NCI-H2081 treated with DMSO at 0.1 percent for 48 hours (cell line): ENCODE measurements at places on chromosomes 2 and 18.

DNA sequence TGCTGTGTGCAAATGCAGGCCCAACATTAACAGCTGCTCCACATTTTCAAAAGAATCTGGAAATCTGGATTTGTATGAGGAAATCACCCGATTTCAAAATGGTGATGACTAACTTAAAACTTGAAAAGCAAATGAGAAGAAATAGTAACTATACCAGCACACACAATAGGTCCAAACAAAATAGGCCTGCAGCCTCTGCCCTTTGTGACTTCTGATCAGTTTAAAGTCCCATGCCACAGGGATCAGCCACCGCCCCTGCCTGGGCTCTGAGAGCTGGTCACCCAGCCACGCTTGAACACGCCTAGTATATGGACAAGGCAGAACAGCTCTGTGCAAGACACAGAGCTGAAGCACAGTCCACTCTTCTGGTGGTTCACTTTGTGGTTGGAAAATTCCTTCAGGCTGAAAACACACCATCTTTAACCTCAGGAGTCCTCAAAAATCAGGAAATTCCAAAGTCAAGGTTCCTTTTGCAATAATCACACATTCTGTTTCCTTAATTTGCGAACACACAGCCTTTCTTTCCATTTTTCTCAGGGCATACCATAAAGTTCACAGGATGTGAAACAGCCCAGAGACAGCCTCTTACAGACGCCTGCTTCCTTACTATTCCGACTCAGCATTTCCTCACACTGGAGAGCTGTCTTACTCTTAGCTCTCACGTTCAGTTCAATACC is 150.1 kb upstream of the RIOK3 start:
- DNase-seq: no peak

DNA sequence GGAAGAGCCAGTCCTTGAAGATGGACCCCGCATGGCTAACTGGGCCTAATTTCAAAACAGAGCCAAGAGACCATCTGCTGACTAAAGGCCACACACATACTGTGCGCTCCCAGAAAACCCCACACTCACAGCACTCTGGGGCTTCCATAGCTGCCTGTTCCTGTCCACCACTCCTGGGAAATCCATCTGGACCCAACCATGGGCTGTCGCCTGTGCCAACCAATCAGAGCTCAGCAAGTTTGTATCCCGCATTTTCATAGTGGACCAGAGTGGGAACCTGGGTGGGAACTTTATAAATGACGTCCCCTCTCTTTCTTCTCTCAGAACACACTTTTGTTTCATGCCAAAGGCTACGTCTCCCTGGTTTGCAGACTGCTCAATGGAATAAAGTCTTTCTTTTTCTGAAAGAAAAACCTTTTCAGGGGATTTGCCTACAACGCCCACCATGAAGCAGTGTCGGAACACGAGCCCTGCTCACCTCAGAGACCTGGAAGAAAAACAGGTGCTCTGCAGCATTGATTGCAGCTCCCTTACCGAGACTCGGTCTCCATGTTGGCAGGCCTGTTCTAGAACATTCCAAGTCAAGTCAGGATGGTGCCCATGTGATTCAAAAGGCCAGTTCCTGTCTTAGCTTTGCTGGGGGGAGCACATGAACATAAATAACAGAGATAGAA is 137.2 kb upstream of the GPC1 start:
- no peak for DNase-seq

DNA sequence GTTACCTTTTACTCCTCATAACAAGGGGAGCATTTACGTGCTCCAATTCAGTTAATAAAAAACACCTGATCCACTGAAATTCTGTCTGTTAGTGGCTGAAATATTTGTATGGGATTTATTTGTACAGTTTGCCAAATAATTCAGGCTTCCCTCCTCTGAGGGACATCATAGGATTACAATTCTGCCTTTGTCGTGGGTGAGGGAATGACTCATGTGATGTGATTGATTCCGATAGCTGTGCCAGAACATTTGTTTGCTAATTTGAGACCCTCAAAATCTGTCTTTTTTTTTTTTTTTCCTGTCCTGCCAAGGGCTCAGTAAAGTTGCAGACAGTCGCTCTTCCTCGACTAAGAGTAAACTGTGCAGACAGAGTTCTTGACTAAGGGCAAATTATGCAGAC is 612.6 kb upstream of the CDH2 start:
- no peak for DNase-seq

DNA sequence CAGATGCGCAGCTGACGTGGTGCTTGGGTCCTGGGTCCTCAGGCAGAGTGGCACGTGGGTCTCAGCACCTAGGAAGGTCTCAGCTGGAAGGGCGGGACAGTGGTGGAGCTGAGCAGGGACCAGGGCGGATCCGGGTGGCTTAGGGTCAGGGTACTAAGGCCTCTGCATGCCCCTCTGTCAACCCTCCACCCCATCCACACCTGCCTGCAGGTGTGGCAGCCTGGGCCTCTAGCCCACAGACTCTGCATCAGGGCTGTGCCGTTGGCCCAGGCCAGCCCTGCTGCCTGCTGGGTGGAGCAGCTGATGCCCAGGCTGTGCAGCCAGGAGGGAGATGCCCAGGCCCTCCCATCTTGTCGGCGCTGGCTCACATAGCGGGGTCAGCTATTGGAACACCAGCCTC is 24.6 kb upstream of the OTOS start:
- no peak for DNase-seq

- no peak for DNase-seq
These were observed 147.9 kb upstream of the MYO3B start for GRCh38 chr2:170030040-170030439.

GRCh38 chr2:240404174-240404852 is 31.1 kb upstream of the GPC1 start:
- no peak for DNase-seq

- DNase-seq: no peak
These were observed 56.7 kb upstream of the EPB41L3 start for GRCh38 chr18:5600378-5601071.

- no peak for DNase-seq
These were observed 169.0 kb downstream of the EIPR1 start for GRCh38 chr2:3208591-3208990.

DNA sequence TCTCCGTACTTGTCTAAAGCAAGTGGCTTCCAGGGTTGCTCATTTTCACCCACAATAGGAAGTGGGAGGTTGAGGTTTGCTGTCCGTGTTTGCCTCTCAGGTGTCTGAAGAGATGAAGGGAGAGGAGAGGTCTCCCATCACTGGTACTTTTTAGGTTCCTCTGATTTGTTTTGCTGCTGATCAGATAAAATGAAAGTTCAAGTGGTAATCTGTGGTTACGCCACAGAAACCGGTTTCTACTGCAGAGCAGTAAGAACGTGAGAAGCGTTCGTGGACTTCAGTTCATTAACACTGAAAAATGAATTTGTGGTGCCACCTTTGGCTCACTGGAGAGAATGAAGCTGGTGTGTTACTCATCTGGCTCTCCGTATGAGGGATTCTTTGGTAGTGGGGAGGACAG is 118.2 kb downstream of the GBX2 start:
- no peak for DNase-seq

DNA sequence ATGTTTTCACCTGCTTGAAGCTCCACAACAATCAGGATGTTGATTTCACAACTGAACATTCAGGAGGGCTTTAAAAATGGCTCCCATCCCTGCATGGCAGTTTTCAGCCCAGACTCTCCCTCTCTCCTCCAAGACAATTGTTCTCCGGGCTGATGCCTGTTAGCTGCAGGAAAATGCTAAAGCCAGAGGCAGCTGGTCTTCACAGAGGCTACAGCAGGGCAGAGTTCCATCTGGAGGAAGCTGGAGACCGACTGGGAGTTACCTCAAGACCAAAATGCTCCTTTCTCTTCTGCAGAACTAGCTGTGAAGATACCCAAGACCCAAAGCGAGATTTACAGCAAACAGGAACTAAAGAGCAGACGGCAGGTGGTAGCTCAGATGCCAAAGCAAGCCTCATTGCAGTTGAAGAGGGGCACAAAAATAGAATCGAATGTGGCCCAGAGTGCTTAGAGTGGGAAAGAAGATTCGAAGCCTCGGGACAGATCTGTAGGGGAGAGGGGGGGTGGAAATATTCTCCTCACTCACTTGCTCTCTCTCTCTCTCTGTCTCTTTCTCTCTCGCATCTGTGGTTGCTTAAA is 423.6 kb downstream of the ZNF521 start:
- no peak for DNase-seq

DNA sequence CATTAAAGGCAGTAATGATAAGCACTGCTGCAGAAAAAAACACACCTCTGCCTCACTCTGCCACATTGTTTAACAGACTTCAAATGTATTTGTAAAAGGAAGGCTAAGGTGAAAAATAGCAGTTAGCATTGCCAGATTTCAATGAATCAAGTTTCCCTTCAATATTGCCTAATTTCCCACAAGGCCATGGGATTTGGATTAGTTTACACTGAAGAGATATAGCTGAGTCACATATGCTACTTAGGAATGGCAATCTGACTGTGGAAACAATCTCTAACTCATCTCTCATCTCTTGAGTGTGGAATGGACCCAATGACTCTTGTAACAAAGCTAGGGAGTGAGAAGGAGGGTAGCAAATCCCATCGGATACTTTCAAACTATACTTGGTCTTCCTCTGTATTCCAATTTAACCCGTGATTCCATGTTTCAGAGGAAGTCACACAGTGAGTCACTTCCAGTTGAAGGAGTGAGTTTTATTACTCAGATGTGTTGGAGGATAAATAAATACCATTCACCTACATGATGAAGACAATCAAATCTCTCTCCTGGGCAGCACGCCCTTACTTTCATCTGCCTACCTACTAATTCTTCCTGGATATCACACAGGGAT is 5.1 kb downstream of the B4GALT6 start:
- DNase-seq: no peak

- DNase-seq: no peak
These were observed 32.6 kb downstream of the CNGA3 start for GRCh38 chr2:98378901-98379300.

DNA sequence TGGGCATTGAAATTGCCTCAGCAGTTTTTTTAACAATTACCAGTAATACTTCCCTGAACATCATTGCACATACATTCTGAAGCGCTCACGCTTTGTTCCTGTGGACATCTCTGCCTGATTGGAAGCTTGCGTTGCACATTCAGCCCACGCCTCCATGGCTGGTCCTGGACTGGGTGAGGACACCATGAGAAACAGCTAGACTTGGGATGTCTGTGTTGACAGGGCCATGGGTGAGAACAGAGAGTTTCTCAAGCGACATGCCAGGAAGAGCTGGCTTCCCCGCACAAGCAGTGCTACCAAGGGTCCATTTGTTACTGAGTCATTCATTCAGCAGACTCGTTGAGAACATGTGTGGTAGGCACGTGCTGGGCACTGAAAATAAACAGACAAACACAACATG is 166.3 kb downstream of the GBX2 start:
- no peak for DNase-seq

DNA sequence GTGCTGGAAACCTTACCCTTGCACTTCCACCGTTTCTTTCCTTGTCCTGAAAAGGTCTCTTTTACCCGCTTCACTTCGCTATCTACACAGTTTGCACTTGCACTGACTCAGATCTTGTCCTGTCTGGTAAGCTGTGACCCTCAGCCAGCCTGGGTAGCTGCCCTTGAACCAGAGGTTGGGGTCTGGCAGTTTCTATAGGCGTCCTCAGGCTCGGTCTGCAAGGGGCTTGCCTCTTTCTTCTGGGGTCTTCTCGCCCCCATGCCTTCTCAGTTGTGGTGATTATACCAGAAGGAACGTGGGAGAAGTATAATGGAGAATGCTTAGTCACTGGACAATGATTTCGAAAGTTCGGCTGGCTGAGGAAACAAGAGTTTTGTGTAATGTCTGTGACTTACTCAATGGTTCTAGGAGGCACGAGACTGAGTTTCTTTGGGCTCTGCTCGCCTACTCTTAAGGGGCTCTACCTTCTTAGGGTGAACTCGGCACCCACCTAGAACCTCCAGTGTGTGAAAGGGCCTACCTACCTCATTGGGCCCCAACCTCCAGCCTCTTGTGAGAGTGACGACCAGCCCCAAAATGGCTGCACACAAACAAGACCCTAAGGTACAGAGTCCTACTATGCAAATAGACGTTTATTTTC is 6.9 kb upstream of the STAT1 start:
- DNase-seq: no peak

DNA sequence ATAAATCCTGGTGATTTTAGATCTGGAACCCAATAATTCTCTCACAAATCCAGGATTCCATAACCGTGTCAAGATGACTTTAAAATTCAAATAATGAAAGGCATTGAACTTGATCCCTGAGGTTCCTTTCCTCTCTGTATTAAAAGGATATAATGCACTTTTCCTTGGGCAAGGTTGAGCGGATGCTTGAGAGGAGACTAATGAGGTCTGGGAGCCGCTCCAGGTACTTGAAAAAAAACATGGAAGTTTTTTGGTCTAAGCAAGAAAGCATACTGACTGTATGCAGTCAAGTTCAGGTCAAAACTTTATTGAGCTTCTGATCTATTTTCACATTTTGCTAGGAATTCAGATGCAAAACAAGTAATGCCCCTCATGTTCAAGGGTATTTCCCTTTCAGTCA is 318.5 kb downstream of the RAD51AP2 start:
- no peak for DNase-seq

DNA sequence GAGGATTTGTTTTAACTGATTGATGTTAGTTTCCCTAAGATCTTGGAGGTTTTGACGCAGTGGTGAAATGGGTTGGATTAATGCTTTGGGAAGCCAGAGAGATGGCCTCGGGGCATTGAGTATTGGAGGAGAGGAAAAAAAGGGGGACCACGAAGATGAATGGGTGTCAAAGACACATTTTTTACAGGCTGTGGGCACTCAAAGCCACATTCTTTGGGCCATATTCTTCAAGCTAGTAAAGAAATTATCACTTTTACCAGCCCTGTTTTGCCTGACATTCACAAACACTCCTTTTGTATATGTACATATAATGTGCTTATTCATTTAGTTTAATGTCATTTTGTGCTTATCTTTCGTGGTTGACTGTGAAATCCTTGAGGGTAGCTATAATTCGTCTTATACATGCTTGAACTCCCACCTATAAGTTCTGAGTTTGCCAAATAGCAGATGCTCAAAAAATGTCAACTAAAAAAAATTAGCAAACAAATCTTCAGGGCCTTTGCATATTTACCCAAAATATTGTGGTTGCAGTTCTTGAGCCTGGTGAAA is 146.3 kb downstream of the ARL6IP6 start:
- DNase-seq: no peak

DNA sequence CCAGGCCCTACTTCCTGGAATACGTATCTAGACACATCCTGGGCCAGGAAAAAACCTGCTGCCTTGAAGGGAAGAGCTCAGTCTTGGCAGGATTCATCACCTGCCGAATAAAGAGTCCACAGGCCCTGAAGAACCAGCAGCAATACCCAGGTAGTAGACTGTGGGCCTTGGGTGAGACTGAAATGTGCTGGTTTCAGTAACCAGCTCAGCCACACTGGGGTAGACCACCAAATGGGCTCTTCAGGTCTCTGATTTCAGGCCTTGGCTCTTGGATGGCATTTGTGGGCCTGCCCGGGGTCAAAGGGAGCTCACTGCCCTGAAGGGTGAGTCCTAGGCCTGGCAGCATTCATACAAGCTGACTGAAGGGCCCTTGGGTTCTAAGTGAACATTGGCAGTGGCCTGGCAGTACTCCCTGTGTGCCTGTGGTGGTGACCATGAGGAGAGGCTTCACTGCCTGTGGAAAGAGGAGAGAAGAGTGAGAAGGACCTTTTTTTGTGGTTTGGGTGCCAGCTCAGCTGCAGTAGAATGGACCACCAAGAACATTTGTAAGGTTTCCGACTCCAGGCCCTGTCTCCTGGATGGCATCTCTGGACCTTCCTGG is 175.1 kb downstream of the ANKRD30B start:
- no peak for DNase-seq

GRCh38 chr2:102190430-102191107 is 3.7 kb downstream of the IL1RL2 start:
- no peak for DNase-seq
